ENCODE measurements at places on chromosomes 7 and 10.

DNA sequence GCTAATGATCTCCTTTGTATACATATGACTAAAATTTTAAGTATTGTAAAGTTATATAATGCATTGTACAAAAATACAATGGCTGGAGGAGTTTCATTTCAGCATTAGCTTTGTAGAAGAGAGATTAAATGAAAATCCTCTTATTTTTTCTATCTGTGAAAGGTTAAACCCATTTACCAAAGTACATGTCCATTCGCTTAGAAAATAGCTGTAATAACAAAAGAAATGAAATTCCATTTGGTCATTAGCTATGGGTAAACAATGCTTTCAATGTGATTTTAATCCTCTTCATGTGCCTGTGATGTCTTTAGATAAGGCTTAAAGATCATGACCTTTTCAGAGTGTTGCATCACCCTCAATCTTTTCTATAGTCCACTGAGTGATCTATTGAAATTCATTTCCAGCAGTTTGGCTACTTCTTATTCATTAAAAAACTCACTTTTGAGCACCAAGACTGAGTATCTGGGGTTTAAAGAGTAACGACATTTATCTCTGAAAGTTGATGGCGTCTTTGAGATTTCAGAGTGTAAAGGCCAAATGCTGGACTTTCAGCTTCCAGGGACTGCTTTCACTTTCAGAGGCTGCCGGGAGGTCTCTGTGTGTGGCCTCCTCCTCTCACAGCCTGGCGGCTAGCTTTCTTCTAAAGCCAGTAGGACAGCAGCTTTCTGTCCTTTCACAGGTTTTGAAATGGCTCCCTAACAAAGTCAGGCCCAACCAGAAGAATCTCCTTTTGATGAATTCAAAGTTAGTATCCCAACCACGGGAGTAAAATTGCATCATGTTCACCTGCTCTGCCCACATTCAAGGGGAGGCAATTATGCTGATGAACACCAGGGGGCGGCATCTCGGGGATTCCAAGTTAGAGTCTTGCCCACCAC is 701.4 kb upstream of the COBL start:
- no peaks in the 10 kb centered on the region for H3K36me3 ChIP-seq
- no peak overlapping the region for H3K27ac ChIP-seq
- ATAC-seq: no peak

DNA sequence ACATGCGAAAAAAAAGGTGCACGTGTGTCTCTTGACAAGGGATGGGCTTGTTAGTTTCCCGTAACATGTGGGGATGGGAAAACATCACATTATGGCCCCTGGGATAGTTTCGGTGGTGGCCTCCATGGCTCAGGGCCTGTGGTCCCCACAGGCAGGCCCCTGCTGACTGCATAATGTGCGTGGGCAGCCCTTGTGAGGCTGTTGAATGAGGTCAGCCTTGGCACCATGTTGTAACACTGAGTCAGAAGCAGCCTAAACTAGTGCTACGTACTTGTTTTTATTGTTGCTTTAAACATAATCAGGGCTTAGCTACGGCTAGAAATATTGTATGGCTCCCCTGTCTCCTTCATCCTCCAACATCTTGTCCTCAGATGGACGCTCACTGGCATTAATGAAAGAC is 80.6 kb downstream of the BEND7 start:
- H3K36me3 ChIP-seq: peaks cover 81% of the 10 kb centered on the region
- no peaks in the 10 kb centered on the region for H3K4me1 ChIP-seq
- H3K4me3 ChIP-seq: no peak overlapping the region
- ATAC-seq: no peak
- no peak overlapping the region for H3K27ac ChIP-seq

- no peak overlapping the region for H3K4me3 ChIP-seq
- no peak overlapping the region for H3K27ac ChIP-seq
- ATAC-seq: no peak
- no peaks in the 10 kb centered on the region for H3K27me3 ChIP-seq
- H3K4me1 ChIP-seq: no peaks in the 10 kb centered on the region
Observed at GRCh38 chr7:44415510-44415909, 74.9 kb downstream of the NUDCD3 start.

DNA sequence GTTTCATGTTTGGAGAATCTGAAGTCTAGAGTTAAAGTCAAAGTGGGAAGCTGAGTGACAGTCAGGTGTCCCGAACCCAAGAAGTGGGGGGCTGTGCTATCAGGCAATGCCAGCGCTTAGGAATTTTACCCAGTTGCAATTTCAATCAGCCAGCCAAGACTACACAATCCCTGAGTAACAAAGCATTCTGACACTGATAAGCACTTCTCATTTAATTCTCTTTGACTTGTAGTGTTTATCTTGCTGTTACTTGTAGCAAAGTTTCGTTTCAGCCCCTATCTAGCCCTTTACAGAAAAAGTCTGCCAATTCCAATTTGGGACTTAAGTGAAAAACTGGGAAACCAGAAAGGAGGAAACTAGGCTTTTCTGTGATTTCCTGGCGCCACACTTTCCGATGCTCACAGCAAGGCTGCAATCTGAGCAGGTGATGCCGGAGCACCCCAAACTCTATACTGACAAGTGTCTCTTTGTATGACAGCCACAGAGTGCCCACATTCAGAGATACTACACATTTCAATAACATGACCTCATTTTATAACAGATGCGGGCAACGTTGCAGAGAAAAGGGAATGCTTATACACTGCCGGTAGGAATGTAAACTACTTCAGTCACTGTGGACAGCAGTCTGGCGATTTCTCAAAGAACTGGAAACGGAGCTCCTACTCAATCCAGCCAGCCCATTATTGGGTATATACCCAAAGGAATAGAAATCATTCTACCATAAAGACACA is 61.0 kb downstream of the ITIH5 start:
- ATAC-seq: no peak
- peak overlapping the region; percentile 21 for H3K27ac ChIP-seq
- H3K36me3 ChIP-seq: no peaks in the 10 kb centered on the region

DNA sequence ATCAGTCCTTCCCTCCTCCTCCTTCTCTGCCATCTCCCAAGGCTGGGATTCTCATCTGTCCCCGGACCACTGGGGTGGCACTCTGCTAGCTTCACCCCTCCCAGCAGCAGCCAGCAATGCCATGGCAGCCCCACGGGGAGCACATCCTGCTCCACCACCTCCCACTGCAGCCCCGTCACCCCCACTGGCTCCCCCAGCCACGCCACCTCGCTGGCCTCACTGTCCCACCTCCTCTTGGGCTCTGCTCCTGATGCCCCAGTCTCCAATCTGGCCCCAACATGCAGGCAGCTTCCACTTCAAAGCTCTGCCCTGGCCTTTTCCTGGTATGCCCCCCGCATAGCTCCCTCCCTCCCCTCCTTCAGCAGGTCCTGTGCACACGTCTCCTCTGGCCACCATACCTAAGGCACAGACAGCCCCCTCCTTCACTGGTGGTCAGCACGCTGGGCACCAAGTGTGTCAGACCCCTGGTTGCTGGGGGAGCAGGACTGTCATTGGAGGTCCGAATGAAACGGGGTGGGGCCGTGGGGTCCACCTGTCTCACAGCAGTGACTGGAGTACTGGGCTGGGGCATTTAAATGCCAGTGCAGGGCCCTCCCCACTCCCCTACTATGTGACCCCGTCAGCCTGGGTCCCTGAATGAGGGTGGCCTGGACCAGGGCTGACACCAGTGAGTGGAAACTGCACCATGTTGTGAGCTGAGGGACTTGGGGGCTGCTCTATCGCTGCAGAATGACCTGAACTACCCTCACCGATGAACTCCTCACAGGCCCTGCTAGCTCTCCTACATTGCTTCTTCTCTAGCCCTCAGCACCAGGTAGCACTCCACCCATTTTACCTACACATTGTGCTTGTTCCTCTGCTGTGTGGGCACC is 38.7 kb downstream of the RASGEF1A start:
- H3K4me3 ChIP-seq: no peak overlapping the region
- no peaks in the 10 kb centered on the region for H3K36me3 ChIP-seq
- H3K27me3 ChIP-seq: peaks cover 59% of the 10 kb centered on the region
- no peak for ATAC-seq
- no peak overlapping the region for H3K27ac ChIP-seq
- peaks cover 20% of the 10 kb centered on the region for H3K4me1 ChIP-seq

GRCh38 chr10:43774234-43774769 is 125.6 kb upstream of the ZNF32 start:
- H3K4me1 ChIP-seq: no peaks in the 10 kb centered on the region
- H3K36me3 ChIP-seq: no peaks in the 10 kb centered on the region

DNA sequence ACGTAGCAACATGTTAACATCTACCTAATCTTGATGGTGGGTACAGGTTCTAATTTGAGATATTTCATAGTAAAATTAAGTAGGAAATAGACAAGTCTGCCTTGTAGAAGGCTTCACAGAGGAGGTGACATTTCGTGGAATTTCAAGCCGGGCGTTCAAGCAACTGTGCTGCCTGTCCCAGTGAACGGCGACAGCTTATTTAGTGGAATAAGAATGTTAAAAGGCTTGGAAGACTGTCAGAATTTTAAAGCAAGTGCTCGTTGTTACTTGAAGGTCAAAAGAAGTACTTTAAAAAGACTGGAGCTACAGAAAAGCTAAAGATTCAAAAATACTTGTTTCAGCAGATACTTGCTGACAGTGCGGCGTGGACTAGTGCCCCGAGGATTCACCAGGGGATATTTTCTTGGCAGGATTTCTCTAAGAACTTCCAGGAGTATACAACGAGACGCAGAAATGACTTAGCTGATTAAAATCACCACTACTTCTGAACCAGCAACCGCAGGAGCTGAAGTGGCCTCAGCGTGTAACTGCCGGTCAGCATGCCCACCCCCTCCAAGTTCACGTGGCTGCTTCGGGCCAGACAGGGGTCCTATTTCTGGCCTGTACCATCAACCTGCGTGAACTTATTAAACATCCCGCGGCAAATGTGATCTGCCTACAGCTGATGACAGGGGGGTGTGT is 46.5 kb downstream of the CTBP2 start:
- ATAC-seq: peak; percentile 11
- peaks cover 83% of the 10 kb centered on the region for H3K4me1 ChIP-seq
- peak overlapping the region; percentile 85 for H3K27ac ChIP-seq
- no peak overlapping the region for H3K4me3 ChIP-seq

- H3K36me3 ChIP-seq: no peaks in the 10 kb centered on the region
- ATAC-seq: peak; percentile 75
- H3K27ac ChIP-seq: peak overlapping the region; percentile 4
- H3K27me3 ChIP-seq: no peaks in the 10 kb centered on the region
Observed at GRCh38 chr10:63083904-63084689, 49.0 kb upstream of the NRBF2 start.

GRCh38 chr10:1532636-1533035 is 204.7 kb downstream of the ADARB2 start:
- no peaks in the 10 kb centered on the region for H3K36me3 ChIP-seq
- H3K27me3 ChIP-seq: peaks cover 67% of the 10 kb centered on the region
- H3K4me1 ChIP-seq: no peaks in the 10 kb centered on the region
- H3K27ac ChIP-seq: no peak overlapping the region

- no peaks in the 10 kb centered on the region for H3K36me3 ChIP-seq
- peaks cover 6% of the 10 kb centered on the region for H3K4me1 ChIP-seq
- H3K27me3 ChIP-seq: no peaks in the 10 kb centered on the region
Observed at GRCh38 chr10:9608602-9609001, 1409.1 kb upstream of the CELF2 start.

- H3K27ac ChIP-seq: no peak overlapping the region
- ATAC-seq: no peak
- H3K4me3 ChIP-seq: no peak overlapping the region
- H3K36me3 ChIP-seq: no peaks in the 10 kb centered on the region
- no peaks in the 10 kb centered on the region for H3K27me3 ChIP-seq
Observed at GRCh38 chr7:116614499-116615262, 57.3 kb upstream of the MET start.

DNA sequence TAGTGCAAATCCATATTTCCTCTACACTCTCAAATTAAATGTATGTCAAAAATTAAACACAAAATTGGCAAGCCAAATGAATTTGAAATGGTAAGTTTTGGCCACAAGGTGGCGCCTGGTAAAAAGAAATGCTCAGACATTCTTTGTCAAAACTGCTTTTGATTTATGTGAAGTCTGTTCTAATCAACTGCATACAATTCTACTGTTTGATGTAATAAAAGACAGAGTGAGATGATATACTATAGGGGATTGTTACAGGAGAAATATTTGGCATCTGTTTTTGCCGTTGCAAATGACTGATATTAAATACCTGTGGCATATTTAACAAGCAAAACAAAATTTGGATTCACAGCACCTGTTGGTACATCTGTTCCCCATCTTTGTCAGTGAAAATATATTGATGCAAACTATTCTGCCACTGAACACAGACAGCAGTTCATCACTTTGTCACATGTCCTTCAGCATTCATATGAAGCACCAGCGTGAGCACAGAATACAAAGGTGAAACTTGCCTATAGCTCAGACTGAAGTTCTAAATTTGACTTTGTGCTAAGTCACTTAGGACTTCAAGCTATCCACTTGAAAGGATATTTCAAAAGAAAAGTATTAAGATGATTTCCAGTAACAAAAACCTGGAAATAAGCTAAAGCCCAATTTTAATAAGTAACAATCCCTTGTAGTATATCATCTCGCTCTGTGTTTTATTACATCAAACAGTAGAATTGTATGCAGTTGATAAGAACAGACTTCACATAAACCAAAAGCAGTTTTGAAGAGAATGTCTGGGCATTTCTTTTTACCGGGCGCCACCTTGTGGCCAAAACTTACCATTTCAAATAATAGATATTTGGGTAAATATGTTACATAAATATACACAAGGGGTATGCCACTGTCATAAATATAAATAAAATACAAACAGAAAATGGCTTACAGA is 10.2 kb upstream of the CH25H start:
- H3K36me3 ChIP-seq: peaks cover 40% of the 10 kb centered on the region
- H3K4me3 ChIP-seq: no peak overlapping the region
- ATAC-seq: peak; percentile 39
- no peaks in the 10 kb centered on the region for H3K27me3 ChIP-seq

DNA sequence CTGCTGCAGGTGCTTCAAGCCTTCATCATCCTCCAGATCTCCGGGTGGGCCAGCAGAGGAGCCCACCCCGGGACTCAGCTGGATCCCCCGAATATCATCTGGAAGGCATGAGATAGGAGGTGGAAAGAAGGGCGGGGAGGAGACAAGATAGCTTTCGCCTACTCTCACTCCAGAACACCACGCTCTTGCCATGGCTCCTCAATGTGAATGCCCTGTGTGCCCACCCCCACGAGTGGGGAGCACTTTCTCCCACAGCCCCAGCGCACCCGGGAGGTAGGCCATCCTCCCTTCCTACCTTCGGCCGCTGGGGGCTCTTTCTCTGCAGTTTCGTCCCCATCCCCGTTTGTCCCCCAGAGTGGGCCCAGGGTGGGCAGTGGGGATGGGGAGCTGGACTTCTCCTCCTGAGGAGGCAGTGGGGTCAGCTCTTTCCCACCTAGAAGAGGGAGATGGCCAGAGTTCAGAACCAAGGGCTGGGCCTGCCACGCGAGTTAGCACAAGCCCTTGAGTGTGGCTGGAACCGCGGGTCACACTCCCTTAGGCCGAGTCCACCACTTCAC is 8.9 kb downstream of the GIGYF1 start:
- ATAC-seq: no peak
- H3K4me3 ChIP-seq: no peak overlapping the region
- no peak overlapping the region for H3K27ac ChIP-seq
- H3K4me1 ChIP-seq: peaks cover 17% of the 10 kb centered on the region
- no peaks in the 10 kb centered on the region for H3K36me3 ChIP-seq

DNA sequence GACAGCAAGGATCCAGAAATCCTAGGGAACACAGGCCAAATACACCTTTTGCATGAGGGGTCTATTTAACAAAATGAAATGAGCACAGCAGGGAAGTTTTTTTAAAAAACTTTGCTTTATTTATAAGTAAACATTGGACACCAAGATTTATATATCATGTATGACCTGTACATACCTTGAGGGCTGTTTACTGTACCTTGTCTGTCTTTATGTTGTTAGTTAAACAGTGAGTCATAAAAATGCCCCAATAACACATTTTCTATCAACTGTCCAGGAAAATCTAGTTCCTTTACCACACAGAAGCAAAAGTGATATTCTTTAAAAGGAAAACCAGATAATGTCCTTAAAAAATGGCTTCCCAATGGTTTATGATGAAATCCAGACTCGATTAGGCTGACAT is 45.1 kb upstream of the AGR3 start:
- no peak for ATAC-seq
- H3K27me3 ChIP-seq: no peaks in the 10 kb centered on the region
- H3K4me3 ChIP-seq: no peak overlapping the region
